ENCODE measurements at places on chromosomes 16 and 17.

DNA sequence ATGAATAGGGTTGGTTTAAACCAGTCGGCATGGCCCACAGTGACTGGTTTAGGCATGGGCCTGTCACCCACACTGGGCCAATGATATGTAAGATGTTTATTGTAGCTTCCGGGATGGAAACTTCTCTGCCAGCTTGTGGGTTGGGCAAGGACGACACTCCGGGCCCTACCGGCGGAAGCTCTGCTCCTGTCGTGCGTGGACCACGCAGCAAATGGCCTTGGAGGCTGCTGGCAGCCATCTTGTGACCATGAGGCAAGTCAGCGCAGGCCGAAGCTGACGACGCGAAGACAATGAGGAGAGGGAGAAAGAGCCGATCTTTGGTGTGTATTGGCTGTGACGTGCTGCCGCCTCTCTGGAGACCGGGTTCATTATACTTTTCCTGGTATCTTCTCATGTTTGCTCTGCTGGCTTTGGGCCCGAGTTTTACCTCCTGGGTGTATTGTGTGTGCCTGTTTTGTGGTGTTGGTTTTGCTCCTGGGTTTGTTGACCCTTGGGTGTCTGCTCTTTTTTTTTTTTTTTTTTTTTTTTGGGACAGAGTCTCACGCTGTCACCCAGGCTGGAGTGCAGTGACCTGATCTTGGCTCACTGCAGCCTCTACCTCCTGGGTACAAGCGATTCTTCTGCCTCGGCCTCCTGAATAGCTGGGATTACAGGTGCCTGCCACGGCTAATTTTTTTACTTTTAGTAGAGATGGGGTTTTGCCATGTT lies 15.4 kb downstream of the SLC25A10 start:
- no peak for DNase-seq

DNA sequence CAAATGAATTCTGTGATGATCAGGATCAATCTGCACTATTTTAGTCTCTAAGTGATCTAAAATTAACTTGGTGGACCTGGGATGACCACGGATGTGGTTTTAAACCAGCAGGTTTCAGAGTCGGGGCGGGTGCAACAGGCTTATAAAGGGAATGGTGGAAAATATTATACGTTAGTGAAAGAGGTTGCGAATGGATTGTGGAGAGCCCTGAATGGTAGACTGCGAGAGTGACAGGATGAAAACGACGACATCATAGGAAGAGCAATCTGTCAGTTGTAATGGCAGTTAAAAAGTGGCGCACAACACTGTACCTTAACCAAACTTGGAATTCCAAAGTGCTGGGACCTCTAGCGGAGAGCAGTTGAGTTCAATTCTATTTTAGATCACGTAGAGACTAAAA lies 1.2 kb upstream of the CYB5B start:
- no peak for DNase-seq

- peak; percentile 51 for DNase-seq
Observed at GRCh38 chr17:80477647-80478478, 1.5 kb upstream of the NPTX1 start.

GRCh38 chr16:12674524-12674923 lies 129.2 kb downstream of the CPPED1 start:
- no peak for DNase-seq

DNA sequence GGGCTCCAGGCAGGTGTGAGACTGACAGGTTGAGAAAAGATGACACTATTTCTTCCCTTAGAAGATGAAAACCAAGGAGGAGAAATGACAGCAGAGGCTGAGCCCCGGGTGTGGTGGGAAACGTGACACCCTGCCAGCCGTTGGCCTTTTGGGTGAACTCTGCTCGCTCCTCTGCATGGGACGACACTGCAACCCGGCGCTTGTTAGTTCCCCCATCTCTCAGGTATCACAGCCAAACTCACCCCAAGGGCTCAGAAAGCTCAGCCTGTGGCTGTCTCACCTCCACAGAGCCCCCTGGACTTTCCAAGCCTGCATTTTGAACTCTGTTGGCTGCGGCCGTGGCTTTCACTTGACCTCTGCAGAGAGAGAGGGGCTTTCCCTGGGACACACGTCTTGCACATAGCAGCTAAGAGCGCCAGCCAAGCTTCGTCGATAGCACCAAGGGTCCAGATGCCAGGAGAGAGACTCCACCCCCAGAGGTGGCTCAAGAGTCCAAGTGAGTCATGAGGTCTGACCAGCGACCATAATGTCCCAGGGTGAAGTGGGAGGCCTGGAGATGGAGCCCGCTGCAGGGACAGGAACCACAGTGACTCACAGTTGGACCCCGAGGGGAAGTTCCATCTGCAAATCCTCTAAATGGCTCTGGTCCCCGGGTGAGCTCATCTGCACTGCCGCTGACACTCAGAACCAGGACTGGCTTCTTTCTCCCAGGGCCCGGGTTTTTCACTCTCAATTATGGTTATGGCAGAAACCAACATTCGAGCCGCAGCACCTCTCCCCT lies 301.9 kb downstream of the SOX9 start:
- DNase-seq: peak; percentile 69

GRCh38 chr17:17042851-17043460 lies 699 bp downstream of the MPRIP start:
- DNase-seq: peak; percentile 71

- no peak for DNase-seq
Observed at GRCh38 chr16:14186795-14187221, 115.7 kb downstream of the MRTFB start.

DNA sequence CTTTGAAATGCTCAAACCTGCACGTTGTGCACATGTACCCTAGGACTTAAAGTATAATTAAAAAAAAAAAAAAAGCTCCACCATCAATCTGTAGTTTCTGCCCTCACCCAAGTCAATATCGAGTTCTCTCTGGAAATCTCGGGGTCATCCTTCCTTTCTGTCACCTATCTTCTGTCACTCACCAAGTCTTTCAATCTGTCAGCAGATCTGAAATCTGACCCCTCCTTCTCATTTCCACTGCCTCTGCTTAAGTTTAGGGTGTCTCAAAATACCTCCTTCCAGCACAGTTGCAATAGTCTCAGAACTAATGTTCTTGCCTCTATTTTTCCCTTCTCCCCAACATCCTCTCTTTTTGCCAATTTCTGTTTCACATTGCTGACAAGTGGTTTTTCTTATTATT lies 32.3 kb downstream of the FTO start:
- DNase-seq: no peak

DNA sequence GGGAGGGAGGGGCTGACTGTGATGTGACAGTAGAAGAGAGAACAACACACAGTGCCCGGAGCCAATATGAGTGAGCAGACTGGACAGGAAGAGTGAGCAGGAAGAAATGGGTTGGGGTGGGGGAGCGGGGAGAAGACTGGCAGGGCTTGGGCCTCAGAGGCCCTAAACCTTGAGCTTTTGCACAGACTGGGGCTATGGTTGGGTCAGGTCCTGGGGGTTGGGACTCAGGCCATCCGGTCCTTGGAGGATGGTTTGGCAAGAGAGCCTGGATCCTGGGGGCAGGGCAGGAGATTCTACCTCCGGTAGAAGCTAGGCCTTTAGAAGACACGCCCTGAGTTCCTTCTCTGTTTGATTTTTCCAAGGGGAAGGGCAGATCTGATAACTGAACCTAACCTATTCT lies 1.1 kb downstream of the CAMTA2 start:
- no peak for DNase-seq

DNA sequence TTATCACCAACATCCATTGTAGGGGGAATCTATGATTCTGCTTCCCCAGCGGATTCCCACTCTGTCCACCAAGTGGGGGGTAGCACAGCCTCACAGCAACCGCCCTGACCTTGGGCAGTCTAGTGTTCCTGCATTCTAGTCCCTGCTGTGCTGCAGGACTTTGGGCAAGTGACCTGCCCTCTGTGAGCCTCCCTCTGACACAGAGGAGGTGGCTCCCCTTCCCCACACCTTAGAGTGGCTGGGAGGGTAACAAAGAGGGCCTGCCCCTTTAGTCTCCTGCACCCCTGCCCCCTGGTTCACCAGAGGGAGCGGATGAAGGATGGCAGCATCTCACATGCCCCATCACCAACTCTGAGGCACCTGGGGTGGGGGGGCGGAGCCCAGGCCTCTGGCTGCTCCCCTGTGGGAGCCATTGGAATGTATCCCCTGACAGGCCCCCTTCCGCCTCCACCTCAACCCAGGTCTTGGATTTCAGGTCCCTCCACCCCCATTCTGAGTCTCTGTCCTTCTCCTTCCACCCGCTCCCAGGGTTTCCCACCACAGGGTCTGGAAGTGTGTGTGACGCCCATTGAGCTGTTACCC lies 10.1 kb downstream of the GAS2L2 start:
- no peak for DNase-seq
